Activated CD4-positive, CD25-positive, alpha-beta regulatory T cell (primary cell): ENCODE measurements at places on chromosomes 5 and 9.

DNA sequence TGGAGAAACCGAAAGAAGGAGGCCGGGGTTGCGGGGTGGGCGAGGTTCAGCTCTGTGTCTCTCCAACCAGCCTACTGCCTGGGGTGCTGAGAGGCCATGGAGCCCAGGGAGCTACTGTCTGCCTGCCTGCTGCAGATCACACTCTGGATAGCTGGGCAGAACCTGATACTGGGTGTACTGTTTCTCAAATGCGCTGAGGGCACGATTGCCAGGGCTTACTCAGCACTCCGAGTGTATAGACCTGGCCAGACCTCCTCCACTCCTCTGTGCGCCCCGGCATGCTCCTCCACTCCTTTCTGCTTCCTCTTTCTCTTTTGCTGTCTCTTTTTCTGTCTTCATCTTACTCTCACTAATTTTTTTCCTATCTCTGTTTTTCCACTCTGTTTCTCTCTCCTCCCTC, 215.1 kb downstream of the PAPPA start:
- no peak for DNase-seq

DNA sequence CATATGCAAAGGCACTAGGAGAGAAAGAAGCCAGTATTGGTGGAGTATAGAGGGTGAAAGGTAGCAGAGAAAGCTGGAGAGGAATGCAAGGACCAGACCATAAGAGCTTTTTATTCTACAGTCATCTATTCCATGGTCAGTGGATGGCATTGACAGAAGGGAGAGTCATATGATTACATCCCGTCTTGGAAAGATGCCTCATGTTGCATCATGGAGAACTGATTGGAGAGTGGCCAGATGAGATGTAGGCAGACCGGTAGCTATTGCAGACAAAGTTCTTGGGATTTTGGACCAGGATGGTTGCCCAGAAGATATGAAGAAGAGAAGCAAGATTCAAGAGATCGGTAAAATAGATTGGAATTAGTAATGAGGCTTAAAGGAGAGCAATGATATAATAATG, 260.7 kb downstream of the CHSY3 start:
- DNase-seq: no peak

GRCh38 chr5:92908952-92909601, 671.9 kb downstream of the NR2F1-AS1 start:
- no peak for DNase-seq

DNA sequence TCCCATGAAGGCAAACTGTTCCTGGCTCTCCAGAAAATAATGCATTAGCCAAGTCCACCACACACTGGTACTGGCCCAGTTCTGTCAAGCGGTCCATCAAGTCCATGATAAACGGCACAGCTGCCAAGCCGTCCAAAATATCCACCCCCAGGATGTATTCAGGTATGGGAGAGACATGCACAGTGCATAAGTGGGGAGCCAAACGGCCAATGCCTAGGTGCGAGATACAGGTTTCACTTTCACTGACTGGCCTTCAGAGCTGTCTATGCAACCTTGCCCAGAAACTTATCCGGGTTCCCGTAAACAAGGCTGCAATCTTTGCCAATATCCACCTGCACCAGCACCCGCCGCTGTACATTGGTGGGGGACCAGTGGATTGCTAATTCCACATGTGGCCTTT, 795.8 kb downstream of the EFNA5 start:
- DNase-seq: no peak

- no peak for DNase-seq
Measured at GRCh38 chr5:18959535-18959934, 1028.5 kb downstream of the CDH18 start.

DNA sequence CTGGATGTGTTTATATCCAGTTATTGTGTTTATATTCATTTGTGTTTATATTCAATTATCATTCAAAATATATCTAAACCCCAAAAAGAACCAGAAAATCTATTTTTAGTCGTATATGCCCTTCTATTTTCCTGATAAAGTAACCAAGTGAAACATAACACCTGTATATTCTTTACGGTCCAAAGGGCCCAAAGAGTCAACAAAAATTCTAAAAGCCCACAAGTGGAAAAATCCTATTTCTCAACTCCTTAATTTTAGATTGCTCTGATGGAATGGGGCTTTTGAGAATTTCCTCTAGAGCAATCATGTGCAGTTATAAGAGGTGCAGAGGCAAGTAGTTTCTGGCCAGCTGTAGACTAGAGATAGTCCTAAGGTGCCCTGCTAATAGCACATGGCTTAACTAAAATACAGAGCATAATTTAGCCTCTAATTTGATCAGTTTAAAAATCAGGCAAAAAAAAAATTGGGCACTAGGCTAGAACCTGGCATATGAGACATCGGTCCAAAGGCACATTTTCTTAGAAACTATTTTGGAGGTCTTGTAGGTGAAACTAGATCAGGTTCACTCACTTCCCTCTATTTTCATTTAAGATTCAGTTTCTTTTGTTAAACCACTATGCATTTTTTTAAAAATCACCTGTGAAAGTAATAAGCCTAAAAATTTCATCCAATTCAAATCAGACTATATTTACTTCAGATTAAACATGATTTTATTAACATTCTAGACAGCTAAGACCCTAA, 256.0 kb downstream of the FBXL17 start:
- DNase-seq: no peak

DNA sequence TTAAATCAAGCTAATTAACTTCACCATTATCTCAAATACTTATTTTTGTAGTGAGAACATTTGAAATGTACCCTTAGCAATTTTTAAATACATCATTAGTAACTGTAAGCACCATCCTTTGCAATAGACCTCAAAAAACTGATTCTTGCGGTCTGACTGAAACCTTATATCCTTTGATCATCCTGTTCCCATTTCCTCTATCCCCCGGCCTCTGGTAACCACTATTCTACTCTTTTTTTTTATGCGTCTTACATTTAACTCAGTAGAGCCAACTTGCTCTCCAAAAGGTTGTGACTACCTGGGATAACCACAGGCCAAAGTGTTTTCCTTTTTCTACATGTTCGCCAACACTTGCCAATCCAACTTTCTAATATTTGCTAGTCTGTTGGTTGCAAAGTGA, 106.1 kb downstream of the IRX1 start:
- no peak for DNase-seq

GRCh38 chr5:89087551-89088318, 204.8 kb upstream of the MEF2C start:
- DNase-seq: no peak

DNA sequence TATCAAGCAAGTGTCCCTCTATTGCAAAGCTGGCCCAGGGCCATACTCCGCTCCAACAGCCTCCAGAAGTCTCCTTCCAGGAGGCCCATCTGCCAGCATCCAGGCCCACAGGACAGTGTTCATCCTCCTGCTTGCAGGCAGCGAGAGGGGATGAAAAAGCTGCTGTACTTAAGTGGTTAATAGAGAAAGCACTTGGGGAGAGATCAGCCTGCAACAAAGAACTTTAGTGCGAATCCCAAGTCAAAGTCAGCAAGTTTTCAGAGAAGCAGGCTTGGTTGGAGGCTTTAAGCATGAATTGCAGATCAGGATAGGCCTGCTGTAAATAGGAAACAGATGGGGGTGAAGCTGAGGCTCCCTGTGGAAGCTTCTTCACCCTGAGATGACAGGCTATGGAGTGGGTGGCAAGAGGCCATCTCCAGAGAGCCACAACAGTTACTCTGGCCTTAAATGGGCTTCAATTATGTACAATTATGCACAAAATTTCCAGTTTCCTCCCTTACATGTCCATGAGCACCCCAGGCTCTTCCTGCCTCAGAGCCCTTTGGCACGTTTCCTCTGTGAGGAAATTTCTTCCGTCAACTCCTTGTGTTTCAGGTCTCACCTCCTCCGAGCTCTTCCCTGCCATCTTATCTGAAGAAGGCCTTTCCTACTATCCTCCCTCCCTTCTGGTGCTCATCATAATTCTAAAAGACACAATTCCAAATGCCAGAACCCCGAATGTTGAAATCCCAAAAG, 98.0 kb upstream of the NR3C1 start:
- DNase-seq: no peak

GRCh38 chr5:88674356-88675167, 208.4 kb downstream of the MEF2C start:
- no peak for DNase-seq

GRCh38 chr5:73823508-73823925, 197.5 kb downstream of the ARHGEF28 start:
- DNase-seq: no peak

DNA sequence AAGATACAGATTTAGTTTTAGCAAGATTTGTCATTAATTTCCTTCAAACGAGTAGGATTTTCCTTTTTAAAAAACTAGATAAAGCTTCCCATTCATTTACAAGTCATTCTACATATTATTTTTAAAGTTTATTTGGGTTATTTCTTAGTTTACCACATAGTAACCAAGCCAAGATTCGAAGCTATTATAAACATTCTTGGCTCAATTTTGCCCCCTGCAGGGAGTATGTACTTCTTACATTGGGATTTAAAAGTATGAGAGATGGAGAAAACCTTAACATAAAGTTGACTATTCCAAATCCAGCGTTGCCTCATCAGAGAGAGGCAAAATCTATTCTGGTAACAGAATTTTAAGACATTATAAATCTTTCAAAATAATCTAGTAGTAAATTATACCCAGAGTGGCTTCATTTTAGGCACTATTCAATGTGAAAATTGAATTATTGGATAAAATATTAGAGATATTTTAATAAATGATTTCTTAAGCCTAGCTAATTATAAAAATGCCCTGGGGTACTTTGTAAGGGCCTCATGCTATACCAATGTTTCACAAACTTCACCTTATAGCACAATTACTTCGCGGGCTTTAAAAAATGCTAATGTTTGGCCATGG, 39.1 kb downstream of the FBN2 start:
- no peak for DNase-seq

- no peak for DNase-seq
Measured at GRCh38 chr9:76404401-76404800, 10.2 kb upstream of the RFK start.

GRCh38 chr9:124621371-124622328, 114.5 kb upstream of the NR5A1 start:
- DNase-seq: no peak

GRCh38 chr9:101366038-101366756, 18.6 kb downstream of the BAAT start:
- DNase-seq: no peak

DNA sequence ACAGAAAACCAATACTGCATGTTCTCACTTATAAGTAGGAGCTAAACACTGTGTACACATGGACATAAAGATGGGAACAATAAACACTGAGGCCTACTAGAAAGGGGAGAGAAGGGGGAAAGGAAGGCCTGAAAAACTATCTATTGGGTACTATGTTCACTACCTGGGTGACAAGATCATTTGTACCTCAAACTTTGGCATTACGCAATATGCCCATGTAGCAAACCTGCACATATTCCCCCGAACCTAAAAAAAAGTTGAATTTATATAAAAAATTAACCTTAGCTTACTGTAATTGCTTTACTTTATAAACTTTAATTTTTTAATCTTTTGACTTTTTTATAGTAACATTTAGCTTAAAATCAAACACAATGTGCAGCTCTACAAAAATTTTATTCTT, 237.6 kb upstream of the ATP10B start:
- no peak for DNase-seq

- DNase-seq: no peak
Measured at GRCh38 chr9:95175523-95175922, 142.0 kb downstream of the FANCC start.

GRCh38 chr9:128374221-128374675, 3.1 kb downstream of the URM1 start:
- DNase-seq: no peak

DNA sequence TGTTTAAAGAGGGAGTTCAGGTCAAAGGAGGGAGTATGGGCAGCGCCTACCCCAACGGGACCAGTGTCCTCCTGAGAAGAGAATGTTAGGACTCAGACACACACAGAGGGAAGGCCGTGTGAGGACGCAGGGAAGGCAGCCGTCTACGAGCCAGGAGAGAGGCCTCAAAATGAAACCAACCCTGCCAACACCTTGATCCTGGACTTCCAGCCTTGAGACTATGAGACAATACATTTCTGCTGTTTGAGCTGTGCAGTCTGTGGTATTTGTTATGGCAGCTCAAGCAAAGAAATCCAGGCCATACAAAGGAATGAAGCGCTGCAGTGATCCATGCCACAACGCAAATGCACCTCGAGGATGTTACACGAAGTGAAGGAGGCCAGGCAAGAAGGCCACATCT, 97.9 kb downstream of the COL23A1 start:
- no peak for DNase-seq

DNA sequence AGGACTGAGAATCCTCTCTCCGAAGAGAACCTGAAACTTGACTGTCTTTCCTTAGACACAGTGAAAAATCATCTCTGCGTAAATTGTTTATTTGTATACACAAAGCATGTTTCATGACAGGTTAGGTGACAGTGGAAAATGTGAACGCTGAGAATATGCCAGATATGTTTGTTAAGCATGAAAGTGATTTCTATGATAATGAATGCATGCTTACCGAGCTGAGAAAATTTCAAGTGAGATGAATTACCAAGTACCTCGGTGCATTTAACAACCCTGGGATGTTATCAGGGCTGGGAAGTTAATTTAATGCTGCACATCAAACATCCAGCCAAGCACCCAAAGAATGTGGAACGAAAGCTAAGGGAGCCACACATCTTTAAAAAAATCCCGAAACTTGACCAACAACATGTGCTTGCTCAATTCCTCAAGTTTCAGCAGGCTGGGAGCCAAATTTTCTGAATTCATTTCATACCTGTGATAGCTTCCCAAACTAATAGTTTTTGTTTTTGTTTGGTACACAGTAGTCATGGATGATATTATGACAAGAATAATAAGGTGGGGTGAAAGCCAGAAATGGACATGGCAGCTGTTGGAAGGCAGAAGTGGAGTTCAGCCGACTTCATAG, 336.9 kb downstream of the ARHGEF28 start:
- DNase-seq: no peak

GRCh38 chr9:124032247-124032646, 20.7 kb downstream of the LHX2 start:
- DNase-seq: no peak

DNA sequence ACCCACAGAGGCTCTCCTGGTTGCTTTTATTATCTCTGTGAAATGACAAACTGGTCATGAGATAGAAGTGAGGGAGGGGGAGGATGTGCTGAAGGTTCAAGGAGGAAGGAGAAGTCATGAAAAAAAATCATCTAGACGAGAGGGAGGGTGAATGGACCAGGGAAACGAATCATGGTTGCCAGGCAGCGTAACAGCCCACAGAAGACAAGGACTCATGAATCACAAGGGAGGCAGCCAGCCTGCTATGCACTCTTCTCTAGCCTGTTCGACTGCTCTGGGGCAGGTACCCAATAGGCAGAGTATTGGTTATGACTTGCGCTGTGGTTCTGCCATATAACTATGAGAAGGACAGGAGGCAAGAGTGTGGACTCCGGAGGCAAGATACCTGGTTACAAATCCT, 475.2 kb downstream of the CDK5RAP2 start:
- DNase-seq: no peak
